ENCODE measurements at places on chromosomes 11 and 22.

DNA sequence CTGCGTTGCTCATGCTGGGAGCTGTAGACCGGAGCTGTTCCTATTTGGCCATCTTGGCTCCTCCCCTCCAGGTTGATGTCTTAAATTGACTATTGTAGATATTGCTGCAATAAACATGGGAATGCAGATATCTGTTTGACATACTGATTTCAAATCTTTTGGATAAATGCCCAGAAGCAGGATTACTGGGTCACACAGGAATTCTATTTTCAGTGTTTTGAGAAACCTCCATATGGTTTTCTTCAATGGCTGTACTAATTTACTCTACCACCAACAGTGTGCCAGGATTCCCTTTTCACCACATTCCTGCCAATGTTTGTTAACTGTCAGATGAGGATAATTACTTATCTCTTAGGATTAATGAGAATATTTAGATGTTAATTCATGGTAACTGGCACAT is 467.0 kb downstream of the LUZP2 start:
- DNase-seq = no peak

DNA sequence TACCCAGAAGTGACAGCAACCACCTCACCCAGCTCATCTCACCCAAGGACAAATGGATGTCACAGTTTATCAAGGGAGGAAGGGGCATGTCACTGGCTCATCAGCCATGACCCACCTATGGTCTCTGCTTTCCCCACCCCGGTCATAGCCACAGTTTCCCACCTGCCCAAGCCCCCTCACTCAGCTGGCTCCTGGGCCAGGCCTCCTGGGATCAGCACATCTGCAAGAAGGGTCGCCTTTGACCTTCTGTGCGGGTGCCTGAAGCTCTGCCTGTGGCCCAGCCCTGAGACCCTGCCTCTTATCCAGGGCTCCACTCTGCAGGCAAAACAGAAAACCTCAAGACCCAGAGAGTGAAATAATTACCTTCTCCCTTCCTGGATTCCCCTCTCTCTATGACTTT is 236.4 kb downstream of the BUD13 start:
- DNase-seq = no peak

GRCh38 chr11:76801736-76802135 is 18.6 kb downstream of the TSKU start:
- DNase-seq = no peak

DNA sequence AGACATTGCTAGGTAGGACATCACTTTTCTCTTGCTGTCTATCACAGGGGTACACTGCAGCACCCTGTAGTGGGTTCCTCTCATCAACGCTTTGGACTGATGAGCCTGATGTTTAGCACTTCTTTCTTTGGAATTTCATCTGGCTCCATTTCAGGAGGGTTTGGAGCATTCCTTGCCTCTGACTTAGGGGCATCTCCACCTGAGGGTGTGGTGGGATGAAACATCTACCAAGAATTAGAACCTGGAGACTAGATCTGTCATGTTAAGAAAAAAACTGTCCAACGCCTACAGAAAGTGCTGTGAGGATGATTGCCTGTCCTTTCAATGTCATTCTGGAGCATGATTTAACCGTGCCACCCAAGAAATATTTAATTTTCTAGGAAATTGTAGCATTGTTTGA is 648.4 kb downstream of the ETS1 start:
- no peak for DNase-seq

GRCh38 chr11:45737056-45737455 is 67.9 kb upstream of the SLC35C1 start:
- DNase-seq = no peak

GRCh38 chr11:69161117-69161407 is 5.3 kb downstream of the SMIM38 start:
- DNase-seq = no peak

DNA sequence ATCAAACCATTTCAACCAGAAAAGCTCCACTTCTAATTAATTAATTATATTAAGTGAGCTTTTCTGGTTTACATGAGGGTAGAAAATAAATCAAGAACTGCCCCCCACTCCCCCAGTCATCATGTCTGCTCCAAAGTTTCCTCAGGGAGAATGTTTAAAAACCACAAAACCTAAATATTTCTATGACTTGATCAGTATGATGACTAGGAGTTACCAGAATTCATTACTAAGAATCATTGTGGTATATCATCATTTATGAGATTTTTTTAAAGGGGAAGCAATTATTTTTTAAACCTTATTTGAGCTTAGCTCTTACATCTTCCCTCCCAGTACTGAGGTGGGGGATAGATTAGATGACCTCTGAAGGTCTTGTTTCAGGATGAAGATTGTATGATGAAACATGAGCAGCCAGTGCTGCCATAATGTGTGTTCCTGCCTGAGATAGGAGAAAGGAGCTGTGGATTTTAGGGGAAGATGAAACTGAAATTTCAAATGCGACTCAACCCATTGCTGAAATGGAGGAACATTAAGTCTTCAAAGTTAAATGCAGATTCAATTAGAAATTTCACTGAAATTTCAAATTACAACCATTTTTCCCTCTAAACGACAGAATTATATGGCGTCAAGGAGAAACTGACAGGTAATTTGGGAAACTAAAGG is 401.3 kb upstream of the CADM1 start:
- no peak for DNase-seq

GRCh38 chr11:32527261-32528175 is 56.1 kb upstream of the EIF3M start:
- no peak for DNase-seq

- no peak for DNase-seq
Observed at GRCh38 chr22:24181088-24181995, at the start of gene SUSD2. TSS of gene SUSD2 (plus strand) at chr22:24181487. CDS start at chr22:24181520, 33 bp downstream.

GRCh38 chr11:31326470-31327148 is 42.9 kb downstream of the DCDC1 start:
- DNase-seq = no peak

DNA sequence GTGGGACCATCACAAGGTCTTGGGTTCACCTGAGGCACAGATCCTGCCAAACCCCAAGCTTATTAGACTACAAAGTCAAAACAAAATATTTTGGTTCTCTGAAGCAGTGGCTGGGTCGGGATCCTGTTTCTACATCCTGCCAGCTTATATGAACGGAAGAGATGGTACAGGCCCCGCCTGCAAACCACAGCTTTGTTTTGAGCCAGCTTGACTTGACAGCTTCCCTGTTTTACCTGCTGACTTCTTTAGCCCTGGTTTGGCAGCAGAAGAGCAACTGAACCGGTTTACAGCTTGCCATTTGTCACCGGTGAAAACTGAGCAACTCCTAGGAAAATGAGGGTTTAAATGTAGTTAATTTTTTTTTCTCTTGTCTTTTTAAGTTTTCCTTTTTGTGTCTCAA is 11.4 kb downstream of the PACS1 start:
- DNase-seq = no peak

DNA sequence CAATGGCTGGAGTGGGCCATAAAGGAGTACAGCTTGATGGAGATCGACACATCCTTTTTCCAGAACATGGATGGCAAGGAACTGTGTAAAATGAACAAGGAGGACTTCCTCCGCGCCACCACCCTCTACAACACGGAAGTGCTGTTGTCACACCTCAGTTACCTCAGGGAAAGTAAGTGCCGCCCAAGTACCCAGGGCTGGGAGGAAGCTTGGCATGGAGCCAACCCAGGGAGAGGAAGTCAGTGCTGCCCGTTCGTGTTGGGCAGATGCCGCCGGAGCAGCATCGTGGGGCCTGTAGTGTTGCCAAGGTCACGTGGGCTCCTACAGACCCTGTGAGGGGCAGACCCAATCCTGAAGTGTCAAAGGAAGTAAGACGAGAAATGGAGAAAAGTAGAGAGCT is 78.9 kb downstream of the FLI1 start:
- no peak for DNase-seq

DNA sequence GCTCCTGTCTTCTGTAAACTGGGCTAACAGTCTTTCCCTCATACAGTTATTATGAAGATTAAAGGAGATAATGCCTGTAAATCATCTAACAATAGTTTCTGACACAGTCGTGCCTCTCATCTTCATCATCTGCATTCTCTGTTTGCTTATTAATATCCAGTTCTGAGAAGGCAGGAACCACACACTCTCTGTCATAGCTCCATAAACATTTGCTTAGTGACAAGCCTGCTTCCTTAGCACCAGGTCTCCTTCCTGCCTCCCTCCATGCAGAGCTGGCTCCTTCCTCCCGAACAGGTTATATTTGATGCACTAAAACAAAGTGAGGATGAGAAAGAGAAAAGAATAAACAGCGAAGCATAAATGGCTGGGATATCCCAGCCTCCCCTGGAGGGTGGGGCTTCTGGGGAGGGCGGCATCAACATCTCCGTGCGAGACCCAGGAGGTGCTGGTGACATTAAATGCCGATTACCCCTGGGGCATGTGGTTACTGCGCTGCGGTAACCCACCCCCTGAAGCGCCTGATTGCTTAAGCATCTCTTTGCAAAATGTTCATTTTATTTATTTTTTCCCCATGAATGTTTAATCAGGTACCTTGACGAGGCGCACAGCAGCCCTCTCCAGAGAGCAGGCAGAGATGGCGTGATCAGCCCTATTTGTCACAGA is 404.9 kb downstream of the NXPE2 start:
- no peak for DNase-seq

DNA sequence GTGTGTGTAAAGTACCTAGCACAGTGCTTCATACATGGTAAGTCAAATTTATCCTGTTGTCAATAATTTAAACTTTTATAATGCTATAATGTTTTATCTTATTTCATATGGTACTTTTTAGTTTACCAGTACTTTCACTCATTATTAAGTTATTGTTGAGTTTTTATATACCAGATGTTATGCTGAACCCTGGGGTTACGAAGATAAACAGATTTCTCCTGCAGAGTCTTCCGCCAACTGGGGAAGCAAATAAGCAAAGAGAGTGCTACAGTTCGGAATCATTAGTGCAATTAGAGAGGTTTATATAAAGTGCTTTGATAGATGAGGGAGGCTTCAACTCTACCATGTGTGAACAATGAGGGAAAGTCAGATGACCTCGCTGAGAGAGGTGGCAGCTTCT is 362.3 kb downstream of the DYNC2H1 start:
- no peak for DNase-seq

- DNase-seq = no peak
Observed at GRCh38 chr22:30279932-30280331, 9.4 kb downstream of the CASTOR1 start.

GRCh38 chr11:541433-541885 is 4.1 kb downstream of the LRRC56 start:
- DNase-seq = no peak

DNA sequence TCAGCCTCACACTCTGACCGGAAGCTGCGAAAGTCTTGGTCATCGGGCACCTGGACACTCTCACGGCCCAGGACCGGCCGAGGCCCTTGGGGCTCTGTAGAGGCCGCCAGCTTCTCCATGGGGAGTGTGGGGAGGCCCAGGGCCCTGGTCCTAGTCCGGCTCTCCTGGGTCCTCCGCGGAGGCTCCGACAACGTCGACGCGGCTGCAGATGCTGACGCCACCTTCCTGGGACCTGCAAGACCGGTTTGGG is 12.9 kb downstream of the STARD10 start:
- no peak for DNase-seq

- no peak for DNase-seq
Observed at GRCh38 chr11:961921-962320, 36.3 kb downstream of the AP2A2 start.

DNA sequence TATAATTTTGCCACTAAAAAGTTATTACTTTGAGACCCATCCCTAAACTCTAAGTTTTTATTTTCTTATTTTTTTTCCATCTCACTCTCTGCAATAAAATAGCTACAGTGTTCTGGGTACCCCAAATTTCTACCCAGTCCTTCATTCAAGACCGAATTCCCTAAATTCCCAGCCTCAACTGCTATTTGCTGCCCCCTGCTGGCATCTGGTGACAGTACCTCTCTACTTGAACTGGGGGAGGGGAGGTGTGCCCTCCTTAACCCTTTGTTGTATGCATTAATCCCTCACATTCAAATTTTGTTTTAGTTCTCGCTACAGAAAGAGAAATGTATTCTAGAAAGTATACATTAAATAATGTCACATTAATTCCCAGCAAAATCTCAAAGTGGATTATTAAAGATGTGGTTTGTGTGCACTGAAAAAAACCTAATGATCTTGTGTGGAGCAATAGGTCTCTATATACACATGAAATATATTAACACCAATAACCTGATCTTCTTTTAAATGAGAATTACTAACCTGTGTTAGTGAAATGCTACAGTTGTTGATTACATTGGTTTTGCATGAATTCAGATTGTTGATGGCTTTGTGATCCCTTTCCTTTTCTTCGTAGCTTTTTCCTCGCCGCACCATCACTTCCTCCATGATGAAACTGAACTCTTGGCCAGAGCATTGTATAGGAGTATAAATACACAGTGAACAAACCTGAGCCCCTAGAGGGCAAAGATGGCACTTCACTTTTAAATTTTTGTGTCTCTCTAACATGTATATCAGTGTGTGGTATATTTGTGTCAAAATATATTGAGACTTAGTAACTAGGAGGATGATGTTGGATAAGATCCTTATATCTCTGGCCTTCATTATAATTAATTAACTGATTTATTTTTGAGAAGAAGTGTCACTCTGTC is 590.0 kb downstream of the METTL15 start:
- DNase-seq = no peak

DNA sequence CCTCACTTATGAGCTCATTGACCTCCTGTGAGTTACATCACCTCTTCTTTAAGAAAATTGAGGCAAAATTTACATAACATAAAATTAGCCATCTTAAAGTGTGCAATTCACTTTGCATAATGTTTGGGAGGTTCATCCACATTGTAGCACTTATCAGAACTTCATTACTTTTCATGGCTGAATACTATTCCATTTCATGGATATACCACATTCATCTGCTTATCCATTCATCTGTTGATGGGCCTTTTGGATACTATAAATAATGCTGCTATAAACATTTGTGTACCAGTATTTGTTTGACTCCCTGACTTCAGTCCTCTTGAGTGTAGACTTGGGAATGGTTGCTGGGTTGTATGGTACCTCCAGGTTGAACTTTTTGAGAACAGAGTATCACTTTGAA is 103.4 kb downstream of the TP53I11 start:
- no peak for DNase-seq

- DNase-seq = no peak
Observed at GRCh38 chr11:69920345-69921127, 101.3 kb upstream of the FGF3 start.

DNA sequence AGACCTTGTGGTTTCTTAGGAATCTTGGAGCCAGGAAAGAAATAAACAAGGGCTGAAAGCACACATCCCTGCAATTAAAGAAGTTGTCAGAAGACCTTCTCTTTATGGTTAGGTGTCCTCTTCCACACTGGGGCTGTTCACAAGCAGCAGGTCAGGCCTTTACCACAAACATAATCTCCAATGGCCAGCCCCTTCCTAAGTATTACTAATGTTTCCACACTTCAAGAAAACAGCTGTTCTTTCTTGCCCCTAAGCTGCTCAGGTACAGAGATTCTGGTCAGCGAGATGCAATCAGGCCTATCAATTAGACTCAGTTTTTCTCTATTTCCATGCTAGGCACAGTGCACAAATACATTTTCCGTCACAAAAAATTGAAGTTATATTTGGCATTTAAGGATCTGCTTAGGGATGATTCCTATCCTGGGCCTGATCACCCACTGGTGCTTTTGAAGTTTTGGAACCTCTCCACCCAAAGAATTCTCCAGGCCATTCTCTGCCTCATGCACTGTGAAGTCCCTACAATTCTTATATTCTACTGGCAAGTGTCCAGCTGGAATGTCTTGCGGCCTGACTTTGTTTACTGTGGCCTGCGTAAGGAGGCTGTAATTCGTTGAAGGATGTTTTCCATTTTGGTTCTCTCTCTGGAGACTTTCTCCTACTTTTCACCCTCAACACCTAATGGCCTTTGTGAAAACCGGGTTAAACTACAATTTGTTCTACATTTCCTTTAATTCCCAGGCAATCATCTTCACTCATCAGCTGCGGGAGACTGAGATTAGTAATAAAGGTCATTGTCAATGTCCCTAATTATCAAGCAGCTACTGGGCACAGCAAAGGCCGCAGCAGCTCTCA is 5.1 kb downstream of the PRAME start:
- no peak for DNase-seq
